ENCODE measurements at places on chromosomes 4 and X.

DNA sequence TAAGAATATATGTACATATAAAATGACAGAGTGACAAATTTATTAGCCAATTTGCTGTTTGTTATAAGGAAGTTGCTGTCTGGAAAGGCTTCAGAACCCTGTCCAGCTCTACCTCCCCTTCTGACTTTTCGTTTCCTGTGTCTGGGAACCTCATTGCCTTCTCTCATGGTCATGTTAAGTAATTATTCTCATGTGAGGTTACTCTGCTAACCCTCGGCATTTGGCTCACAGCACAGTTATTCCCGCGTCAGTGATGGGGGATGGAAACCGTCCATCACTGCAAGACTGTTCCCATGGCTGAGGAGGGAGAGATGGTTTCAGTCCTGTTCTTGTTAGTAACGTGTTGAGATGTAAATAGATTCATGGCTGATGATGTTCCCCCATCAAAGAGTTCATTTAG, 11.9 kb downstream of the EDNRA start:
- no peak for DNase-seq

DNA sequence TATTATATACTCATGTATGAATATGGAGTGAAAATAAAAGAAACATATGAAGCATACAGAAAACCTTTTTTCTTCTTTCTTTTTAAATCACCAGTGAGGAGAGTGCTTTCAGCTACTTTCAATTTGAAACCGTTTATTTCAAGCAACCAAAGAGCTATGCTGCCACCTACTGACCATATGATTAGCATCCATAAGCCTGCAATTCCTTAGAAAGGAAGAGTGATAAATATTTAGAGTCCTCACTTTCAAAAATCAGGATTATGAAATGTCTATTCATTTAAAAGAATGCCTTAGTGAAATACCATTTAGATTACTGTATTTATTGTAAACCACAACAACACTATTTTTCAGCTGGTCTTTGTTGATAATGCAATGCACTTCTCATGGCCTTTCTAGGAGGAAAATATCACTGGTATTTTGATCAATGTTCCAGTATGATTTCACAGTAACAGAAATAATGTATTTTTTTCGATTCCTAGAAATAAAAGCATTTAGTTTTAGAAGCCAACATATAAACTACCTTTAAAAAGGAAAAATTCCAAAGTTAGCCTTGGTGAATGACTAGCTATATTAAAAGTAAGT, 667.6 kb downstream of the PCDH18 start:
- no peak for DNase-seq

DNA sequence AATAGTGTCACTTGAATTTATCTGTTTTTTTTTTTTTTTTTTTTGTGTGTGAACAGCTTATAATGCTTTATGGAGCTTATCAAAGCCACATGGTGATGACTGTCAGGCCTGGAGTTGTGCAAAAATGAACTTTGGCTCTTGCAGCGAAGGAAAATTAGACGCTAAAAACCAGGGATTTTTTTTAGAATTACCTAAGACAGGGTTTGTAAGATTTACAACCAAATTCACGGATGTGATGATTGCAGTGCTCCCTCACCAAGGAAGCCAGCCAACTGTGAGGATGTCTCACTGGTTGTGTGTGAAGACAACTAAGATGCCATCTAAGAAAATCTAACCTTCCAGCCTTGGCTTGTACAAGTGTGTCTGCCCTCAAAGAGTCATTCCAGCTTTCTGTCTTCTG, 127.1 kb upstream of the SLC4A4 start:
- no peak for DNase-seq

DNA sequence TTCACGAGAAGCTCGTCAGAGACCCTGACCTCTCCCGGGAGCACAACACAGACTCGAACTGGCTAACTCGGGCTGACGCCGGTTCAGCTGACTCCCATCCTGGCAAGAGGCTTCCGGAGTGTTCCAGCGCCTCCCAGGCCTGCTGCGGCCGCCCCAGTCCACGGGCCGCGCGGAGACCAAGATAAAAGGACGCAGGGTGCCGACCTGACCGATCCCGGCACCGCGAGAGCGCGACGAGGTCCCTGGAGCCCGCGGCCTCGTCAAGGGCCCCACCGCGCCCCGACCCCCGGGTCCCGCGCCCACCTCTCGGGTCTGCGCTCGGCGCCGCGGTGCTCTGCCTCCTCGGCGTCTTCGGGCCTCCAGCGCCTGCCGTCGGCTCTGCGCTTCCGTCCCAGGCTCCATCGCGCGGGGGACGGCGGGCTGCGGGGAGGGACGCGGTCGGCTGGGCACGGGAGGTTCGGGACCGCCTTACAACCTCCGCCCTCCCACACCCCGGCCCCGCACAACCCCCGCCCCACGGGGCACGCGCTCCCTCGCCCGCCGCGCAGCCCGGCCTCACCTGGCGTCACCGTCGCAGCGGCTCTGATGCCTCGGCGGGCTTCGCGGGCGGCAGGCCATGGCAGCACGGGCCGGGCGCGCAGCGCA, 426 bp downstream of the SLBP start:
- DNase-seq = peak; percentile 70

DNA sequence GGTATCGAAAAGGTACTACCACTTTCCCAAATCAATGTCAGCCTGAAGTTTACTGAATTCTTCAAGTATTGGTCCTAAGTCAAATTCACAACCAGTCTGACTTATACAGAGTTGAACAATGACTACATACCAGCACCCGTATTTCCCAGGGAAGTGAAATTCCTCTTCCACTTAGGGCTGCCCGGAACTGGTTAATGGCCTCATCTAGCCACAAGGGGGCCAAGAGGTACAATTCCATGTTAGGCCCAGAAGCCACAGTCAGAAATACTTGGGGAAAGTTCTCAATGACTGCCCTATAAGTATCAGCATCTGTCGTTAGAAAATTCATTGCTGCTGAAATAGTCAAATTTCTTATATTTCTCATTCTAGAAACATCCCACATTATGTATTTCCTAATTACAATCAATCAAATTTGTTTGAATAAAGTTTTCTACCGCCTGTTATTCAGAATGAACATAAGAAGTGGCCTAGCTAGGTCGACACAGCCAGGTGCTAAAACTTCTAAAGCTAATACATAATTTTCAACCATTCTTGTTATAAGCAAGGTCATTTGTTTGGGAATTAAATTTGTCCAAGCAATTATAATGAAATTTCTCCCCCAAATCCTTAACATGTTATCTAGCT, 5.6 kb upstream of the PCDH7 start:
- no peak for DNase-seq

DNA sequence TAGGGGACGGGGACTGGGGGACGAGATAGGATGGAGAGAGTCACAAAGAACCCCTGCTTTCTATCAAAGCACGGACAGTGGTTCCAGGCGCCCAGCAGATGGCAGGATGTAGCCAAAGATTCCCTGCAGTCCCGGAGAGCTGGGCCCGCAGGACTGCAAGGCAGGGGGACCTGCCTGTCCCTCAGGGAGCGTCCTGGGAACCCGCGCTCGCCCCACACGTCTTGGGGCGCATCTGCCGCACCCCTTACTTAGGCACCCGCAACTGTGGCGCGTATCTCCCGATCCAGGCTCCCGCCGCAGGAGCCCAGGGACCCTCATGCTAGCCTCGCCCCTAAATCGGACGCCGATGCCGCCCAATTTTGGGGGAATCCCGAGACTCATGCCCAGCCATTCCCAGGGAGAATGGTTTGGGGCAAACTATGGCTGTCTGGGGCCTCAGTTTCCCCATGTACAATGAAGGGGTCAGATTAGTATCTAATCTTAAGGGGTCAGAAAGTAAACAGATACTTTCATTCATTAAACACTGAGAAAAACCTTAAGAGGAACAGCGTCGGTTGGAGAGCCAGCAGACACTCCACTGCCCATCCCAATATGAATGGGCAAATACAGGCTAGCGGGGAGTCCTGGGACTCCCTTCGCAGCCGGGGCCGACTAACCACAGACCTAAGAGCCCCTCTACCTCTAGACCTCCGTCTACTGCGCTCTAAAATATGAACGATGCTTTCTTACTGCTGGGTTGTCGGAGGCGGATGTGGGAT, 581 bp upstream of the STK32B start:
- DNase-seq = no peak

- no peak for DNase-seq
These were observed 261.6 kb upstream of the ANKRD50 start for GRCh38 chr4:124974152-124974551.

DNA sequence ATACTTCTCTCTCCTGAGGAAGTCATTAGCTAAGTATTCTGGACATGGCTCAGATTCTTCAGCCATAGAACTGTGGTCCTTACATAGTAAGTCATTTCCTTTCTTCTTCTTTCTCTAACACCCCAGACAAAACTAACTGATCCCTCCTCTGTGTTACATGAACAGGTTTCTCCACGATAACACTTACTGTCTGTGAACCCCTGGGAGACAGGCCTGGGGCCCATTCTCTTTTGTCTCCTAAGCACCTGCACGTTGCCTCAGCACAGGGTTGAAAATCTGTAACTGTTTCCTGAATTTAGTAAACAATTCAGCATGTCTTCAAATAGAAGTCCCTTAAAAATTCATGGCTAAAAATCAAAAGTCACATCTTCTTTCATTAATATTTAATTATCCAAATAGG, 24.7 kb downstream of the APBB2 start:
- DNase-seq = no peak

GRCh38 chr4:184722798-184723197, 11.1 kb downstream of the CENPU start:
- no peak for DNase-seq

GRCh38 chr4:8009097-8009496, 69.4 kb upstream of the AFAP1 start:
- no peak for DNase-seq

Measured in substantia nigra (tissue), 51 donors.